ENCODE measurements at places on chromosomes 1 and 21.

DNA sequence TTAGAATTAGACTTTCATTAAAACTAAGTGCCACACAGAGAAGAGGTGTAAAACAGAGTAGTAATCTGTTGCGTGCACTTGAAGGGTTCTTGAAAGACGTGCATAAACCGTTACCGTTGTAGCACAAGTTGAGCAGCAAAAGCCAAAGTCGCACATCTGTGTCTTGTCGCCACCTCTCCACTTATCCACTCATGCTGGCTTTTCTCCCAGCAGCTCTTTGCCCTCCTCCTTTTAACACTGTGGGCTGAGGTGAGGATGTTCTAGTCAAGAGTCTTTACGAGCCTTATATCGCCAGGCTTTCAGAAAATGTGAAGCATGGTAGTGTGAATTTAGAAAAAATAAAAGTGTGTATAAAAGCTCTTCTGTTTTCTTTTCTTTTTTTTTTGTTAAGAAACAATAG lies 48.0 kb downstream of the NR5A2 start:
- DNase-seq, result no peak

- DNase-seq, result no peak
Measured at GRCh38 chr1:31802190-31803150, 13.4 kb downstream of the SPOCD1 start.

GRCh38 chr1:228097333-228098081 lies 5.6 kb downstream of the C1orf35 start:
- peak; percentile 70 for DNase-seq

- no peak for DNase-seq
Measured at GRCh38 chr1:187844313-187844712, 1015.6 kb downstream of the PLA2G4A start.

- DNase-seq, result peak; percentile 80
Measured at GRCh38 chr1:58592522-58593134, 15.6 kb upstream of the TACSTD2 start.

- DNase-seq, result no peak
Measured at GRCh38 chr1:44447051-44447810, 42.2 kb downstream of the RNF220 start.

- DNase-seq, result no peak
Measured at GRCh38 chr1:228751360-228752098, 16.2 kb downstream of the RHOU start.

DNA sequence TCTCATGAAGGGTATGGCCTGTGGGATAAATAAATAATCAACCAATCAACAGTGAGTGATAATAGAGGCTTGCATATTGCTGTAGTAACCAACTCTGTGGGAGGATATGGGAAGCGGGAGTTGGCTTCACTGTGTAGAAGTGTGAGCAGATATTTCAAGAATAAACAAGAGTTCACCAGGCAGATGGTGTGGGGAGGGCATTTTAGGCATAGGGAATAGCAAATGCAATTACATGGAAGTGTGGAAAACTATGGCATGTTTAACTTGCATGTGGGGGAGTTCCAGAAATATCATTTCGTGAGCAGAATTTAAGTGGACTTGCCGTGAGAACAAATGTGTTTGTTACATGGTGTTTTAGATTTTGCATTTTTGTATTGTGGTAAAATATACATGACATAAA lies 95.2 kb downstream of the SPATA46 start:
- DNase-seq, result no peak

GRCh38 chr21:37219761-37220432 lies 47.2 kb downstream of the VPS26C start:
- no peak for DNase-seq

DNA sequence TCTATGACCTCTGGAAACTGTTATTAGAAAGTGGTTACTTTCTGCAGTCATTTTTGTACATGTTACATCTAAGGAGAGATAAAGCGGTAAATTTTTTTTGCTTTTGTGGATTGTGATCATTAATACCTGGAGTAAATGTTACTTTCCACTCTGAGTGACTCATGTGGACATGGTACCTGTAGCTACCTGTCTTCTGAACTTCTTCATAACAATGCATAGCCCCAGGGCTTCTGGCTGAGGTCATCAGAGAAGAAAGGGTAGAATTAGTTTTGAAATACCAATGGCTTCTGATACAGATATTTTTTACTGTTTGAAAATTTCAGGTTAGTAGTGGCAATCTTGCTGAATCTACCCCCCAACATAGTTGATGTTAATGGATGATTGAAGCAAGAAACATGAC lies 489.3 kb downstream of the RWDD3 start:
- no peak for DNase-seq

- no peak for DNase-seq
Measured at GRCh38 chr1:107171333-107171732, 30.5 kb downstream of the NTNG1 start.

GRCh38 chr1:213977486-213977842 lies 10.3 kb upstream of the PROX1 start:
- DNase-seq, result peak; percentile 41

DNA sequence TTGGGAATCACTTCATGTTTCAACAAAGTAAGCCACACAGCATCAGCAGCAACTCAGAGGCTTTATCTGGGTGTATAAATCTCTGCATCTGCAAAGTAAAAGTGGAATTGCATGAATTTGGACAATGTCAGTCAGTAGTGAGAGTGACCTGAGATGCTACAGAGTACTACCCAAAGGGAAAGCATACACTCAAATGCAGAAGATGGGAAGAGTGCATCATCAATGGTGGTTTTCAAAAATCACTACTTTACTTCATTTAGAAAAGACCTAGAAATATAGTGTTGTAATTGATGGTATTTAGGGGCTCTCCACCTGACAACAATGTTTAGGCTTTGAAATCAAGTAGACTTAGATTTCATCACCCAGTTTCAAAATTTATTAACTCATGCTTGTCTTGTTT lies 24.5 kb upstream of the PKN2 start:
- DNase-seq, result no peak

GRCh38 chr1:22287946-22288520 lies 145.1 kb upstream of the WNT4 start:
- DNase-seq, result peak; percentile 46

Data from kidney (tissue), 22 donors.